HS-5 (cell line): ENCODE measurements at places on chromosomes 3 and 15.

DNA sequence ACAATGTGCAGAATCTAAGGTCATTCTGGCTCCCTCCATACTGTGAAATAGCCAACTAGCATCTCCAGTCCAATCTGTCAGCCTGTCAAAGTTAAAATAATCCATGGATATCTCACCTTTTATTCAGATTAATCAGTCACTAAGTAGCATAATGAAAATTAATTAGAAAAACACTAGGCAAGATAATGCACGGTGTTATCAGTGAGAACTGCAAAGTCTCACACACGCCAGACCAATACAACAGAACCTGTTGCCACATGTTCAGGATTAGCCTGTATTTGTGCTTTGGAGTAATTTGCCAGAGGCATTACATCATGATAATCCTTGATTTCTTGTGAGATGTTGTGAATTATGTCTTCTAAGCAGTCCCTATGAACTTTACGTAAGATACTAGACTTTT lies 820.4 kb upstream of the ALCAM start:
- no peak for DNase-seq

- no peak for DNase-seq
Measured at GRCh38 chr3:53820756-53821580, 25.3 kb downstream of the CHDH start.

DNA sequence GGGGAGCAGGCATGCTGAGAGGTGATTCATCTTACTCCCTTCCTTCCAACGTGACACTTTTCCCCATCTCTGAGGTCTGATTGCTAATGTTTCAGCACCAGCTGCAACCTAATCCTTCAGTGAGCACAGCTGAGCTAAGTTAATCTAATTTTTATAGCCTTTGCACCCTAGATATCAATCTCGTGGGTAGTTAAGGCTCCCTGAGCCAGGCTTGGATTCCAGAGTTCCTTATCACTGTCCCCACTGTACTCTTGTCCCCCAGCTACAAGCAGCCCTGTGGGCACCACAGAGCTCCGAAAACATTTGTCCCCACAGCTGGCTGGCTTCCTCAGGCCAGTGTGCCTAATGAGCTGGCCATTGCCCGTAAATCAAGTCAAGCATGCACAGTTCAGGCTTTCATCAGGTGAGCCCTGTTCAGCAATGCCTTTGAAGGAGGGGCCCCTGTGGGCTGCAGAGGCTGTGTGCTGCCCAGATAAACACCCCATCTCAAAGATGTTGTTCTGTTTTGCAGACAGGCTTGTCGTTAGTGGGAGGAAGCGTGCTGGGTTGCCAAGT lies 376.9 kb upstream of the RASGRP1 start:
- DNase-seq = no peak

GRCh38 chr3:14841836-14842235 lies 23.1 kb downstream of the FGD5 start:
- no peak for DNase-seq

DNA sequence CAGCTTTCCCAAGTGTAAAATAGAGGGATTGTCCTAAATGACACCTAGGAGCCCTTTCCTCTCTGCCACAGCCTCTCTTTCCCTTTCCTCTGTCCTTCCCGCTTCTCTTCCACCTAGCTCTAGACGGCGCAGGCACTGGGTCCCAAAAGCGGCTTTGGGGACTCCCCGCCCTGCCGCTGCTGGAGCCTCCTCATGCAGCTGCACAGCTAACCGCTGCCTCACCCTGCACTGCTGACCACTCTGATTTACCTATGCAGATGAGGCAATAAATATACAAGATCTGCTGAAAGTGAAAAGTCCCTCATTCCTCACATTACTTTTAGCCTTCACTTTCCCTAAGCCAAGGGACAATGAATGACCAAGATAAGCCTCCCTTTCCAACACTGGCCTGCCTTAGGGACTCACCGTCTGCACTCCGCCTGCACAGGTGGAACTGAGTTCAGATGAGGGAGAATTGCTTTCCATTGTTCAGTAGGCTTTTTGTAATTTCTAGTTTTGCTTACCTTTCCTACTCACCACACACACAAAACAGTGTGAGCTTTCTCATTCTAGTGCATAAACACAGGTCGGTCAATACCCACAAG lies 197.5 kb upstream of the BCL6 start:
- no peak for DNase-seq

GRCh38 chr15:76298986-76299385 lies 12.3 kb downstream of the ETFA start:
- DNase-seq = no peak

GRCh38 chr15:48059791-48060190 lies 61.0 kb upstream of the SLC24A5 start:
- no peak for DNase-seq

DNA sequence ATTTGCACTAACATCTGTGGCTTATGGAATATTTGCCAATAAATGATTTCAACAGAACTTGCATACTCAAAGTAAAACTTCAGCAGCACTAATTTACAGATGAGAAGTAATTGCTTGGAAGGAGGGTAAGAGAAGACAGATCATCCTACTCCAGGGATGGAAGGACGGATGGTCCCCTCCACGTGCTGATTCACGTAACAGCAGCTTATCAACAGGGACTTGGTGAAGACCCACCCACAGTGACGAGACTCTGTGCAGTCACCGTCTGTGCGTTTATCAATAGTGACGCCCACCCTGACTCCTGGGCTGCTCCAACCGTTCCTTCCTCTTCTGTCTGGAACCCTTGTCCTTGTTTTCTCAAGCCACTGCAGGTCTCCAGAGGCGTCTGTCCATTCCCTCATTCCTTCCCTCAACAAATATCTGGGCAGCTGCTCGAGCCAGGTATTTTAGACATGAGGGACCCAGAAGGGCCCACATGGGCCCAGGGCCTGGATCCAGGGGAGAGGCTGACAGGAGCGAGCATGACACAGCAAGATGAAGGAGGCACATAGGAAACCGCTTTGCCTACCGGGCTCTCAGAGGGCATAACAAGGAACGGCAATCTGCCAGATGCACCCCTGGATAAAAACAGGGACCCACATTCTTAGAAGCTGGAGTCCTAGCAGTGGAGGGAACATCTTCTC lies 33.3 kb downstream of the PCSK6 start:
- DNase-seq = no peak

- no peak for DNase-seq
Measured at GRCh38 chr15:96353930-96354730, 23.6 kb downstream of the NR2F2 start.

GRCh38 chr3:160265088-160265487 lies 39.9 kb downstream of the C3orf80 start:
- DNase-seq = no peak

DNA sequence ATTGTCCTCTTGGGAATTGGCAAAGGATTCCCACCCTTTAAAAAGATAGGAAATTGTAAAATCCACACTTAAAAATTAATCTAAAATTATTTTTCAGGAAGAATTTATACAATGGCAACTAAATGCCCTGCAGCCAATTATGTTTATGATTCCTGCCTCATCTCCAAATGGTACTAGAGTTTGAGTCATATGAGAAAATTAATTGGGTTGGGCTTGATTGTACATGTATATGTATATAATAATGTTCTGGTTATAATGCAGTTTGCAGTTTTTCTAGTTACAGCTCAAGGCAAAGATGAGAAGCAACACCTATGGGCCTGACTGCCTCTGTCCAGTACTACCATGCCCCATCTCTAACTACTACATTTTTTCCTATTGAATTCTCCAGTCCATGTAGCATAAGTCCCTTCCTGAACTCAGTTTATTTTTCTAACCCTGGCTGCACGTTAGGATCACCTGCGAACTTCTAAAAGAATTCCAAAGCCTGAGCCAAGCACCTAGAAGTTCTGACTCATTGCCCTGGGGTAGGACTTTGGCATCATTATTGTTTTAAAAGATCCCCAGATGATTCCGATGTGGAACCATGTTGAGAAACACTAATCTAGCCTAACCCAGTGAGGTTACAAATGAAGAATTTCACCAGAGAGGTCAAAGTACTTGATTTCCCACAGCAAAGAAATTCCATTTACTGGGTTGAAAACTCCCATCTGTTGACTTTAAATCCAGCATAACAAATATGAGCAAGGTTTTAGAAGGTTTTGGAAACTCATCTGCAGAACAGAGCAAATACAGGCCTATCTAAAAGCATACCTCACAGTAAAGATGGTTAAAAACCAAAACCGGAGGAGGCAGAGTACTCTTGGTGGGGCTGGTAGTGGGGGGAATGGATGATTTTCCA lies 19.4 kb downstream of the TGFBR2 start:
- no peak for DNase-seq
